NCI-H1436 (cell line): ENCODE measurements at places on chromosomes 6 and 20.

DNA sequence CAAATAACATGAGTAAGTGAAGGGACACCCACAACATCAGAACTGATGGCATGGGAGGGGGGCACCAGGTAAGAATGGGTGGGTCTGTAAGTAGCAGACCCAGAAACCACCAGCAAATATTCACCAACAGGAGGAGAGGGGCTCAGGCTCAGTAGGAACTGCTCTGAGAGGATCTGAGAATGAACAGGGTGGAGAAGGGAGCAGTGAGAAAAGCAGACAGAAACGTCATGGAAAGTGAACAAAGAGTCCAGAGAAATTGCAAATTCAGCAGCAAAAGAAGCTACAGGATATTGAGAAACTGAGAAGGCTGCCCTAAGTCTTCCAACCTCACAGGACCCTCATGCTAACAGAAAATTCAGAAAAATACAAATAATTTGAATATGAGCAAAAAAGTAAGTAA is 121.3 kb downstream of the KIF16B start:
- no peak for DNase-seq

- no peak for DNase-seq
Observed at GRCh38 chr6:143498428-143498827, 13.1 kb downstream of the FUCA2 start.

- peak; percentile 17 for DNase-seq
Observed at GRCh38 chr6:52362443-52363227, 684 bp downstream of the PAQR8 start.

DNA sequence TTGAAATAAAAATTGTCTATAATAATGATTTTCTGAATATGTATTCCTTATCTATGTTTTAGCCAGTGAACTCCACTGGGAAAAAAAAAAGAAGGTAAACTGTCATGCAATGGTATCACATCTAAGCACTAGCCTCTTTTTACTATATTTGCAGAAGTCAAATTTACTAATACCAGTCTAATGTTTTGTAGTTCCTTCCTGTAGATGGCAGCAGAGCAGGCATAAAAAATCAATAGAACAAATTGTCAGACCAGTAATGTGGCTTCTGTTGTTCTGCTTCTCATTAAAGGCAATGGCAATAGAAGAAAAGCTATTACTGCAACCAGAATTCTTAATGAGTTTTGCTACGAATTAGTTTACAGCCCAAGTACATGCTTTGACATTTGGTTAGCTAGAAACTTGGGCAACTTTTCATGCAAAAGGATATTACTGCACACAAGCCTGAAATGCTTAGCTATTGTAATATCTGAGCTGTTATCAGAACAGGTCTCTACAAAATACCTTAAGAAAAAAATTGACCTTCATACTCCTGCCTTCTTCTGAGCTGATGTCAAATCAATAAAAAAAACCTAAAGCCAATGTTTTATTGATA is 476.9 kb downstream of the KHDRBS2 start:
- peak; percentile 5 for DNase-seq

GRCh38 chr6:122647765-122648164 is 37.6 kb downstream of the PKIB start:
- DNase-seq = no peak

DNA sequence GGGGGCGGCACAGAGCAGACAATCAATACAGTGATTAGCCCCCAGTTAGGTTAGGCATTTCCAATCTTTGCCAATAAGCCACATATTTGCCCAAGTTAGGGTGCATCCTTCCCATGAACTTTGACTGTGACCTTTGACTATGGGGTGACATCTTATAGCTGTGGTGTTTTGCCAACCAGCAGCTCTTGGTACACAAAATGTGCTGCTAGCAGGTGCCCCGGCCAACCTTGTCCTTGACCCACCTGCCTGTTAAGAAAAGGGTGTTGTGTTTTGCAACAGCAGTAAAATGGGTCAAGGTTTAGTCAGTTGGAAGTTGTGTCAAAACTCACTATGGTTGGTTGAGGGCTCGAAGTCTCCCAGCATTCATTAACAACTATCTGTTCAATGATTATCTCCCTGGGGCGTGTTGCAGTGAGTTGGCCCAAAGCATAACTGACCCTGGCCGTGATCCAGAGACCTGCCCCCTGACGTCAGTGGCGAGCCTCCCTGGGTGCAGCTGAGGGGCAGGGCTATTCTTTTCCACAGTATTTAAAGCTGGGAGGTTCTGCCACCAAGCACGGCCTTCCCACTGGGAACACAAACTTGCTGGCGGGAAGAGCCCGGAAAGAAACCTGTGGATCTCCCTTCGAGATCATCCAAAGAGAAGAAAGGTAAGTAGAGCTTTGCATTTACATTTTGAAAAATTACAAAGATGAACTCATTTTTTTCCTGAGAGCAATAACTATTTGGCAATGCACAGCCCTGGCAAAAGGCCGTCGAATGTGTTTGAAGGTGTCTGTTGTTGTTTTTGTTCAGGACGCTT is at the start of gene PCK1:
TSS of gene PCK1 (plus strand) at position 557 of the 802 bp plus-strand sequence. CDS start 302 bp downstream, outside the sequence.
- DNase-seq = no peak

GRCh38 chr6:69090132-69090531 is 455.1 kb downstream of the ADGRB3 start:
- no peak for DNase-seq

DNA sequence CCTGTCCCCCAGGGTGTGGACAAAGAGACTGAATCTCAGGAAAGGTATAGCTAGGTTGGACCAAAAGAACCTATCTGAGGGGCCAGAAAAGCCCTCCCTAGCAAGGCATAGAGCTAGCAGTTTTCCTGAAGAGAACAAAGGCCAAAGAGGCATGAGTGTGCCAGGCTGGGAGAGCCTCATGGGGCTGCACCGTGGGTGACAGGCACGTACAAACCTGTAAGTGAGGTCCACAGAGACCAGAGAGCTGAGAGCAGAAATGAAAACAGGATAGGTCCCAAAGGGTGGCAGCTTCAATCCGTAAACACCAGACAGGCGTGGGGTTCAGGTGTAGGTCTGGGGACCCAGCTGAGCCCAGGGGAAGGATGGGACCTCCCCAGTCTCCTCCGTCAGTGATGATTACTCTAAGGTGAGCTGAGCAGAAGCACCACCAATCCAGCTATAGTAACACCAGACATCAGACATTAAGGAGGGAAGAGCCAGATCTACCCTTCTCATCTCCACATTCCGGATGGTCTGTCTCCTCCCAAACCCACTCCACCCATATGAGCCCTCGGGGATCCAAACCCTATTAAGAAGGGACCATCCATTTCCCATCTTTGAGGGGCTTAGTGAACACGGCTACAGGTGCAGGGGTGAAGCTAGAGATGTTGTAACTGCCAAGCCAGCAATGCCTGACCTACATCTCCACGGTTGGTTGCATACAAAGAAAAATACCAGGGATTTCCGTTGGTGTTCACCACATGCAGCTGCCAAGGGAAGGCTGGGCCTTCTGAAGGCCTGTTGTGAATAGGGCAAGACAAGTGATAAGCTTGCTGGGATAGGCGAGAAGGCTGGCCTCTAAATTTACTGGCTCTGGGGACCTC is 38.3 kb downstream of the BCL2L1 start:
- DNase-seq = peak; percentile 20

DNA sequence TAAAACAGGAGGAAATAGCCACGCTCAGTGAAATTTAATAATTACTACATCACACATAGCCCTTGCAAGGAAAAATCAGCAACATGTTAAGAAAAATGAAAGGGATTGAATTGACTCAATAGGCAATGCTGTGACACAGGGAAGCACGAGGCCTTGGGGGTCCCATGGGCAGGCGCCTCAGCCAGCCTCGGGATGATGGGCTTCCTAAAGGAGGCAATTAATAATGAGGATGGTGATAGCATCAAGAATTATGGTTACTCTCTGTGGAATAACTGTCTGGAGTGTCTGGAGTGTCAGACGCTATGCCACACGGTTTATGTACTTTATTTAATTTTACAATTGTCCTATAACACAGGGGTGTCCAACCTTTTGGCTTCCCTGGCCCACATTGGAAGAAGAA is 130.2 kb downstream of the TBC1D7 start:
- no peak for DNase-seq

- no peak for DNase-seq
Observed at GRCh38 chr6:138219398-138219797, 1.1 kb upstream of the PBOV1 start.

GRCh38 chr20:32519381-32519730 is 65.8 kb downstream of the NOL4L start:
- no peak for DNase-seq

DNA sequence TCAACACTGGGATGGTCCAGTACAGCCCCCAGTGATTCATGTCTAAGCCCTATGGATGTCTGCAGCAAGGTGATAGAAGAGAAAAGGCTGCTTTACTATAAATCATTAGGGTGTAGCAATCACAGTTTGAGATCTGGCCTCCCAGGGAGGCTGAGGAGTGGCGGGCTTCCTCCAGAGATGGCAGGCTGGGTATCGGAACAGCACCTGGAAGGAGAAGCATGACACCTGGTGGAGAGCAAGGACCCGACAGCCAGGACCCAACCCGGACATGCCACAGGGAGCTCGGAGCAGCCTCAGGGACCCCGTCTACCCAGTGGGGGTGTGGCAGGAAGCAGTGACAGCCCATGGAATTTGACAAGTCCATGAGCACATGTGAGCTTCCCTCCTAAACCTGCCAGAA is 114.8 kb upstream of the CD93 start:
- peak; percentile 9 for DNase-seq

DNA sequence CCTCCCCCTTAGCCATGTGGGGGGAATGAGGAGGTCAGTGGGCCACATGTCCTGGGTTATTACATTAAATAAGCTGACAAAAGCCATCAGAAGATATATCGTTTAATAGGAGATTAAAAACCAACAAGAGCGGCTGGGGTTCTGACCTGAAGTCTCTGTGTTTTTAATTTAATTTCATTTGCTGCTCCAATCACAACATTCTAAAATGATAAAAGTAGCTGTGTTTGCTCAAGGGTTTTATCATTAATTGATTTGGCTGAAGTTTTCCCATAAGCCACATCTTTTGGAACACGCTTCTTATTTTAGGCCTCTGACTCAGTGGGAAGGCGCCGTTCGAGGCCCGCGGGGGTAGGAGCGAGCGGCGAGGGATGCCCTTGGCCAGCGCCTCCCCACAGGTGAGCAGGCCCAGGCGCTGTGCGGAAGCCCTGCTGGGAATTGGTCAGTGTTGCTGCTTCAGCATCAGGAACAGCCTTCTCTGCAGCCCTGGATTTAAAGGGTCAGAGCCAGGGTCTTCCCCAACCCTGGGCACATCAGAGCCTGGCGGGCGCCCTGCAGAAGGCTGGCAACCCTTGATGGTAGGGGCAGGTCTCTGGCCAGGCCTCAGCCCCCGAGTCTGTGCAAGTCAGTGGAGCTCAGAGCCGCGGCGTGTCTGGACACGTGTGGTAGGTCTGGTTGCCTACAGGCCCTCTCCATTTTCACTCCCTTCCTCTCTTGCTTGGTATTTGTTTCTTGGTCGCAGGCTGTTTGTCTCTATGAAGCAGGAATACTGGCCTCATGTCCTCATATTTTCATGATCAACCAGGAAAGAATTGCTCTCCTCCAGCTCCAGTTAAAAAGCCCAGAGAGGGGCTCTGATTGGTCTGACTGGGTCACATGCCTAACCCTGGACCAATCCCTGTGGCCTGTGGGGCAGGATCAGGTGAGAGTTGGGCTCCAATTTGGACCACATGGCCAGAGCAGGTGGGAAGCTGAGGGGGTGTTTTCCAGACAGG is 30.9 kb upstream of the MLN start:
- no peak for DNase-seq

DNA sequence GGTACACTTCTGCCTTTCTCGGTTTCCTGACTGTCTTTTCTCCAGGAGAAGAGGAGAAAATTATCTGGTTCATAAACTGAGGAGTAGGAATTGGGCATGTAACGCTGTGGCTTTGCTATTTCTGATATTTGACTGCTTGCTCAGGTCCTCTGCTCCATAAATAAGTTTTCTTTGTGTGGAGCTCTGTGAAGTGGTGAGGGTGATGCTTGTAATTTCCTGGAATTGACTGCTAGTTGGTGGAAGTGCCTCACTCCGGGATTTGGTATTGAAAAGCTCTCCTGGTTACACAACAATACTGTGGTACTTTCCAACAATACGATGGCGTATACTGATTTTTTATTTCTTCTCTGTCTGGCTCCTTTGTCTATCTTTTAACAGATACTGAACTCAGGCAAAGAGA is 25.1 kb upstream of the LAMA2 start:
- DNase-seq = no peak

DNA sequence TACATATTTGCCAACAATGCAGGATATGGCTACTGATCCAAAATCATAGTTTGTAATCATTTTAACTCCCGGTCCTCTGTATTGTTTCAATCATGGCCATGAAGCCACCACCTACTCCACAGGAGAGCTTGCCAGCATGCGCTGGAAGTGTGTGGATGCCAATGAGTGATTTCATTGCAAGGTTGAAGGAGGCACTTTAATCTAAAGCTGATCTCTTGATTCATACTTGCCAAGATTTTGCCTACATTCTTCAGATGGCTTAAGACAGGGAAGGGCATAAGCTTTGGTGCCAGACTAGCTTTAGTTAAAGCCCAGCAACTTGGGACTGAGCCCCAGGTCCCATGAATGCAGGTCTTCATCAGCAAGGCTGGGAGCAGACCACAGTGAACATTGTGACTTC is 58.8 kb downstream of the TPD52L1 start:
- DNase-seq = no peak

GRCh38 chr20:37941332-37941731 is 38.4 kb downstream of the VSTM2L start:
- no peak for DNase-seq

GRCh38 chr20:19211661-19212468 is 577 bp upstream of the SLC24A3 start:
- DNase-seq = peak; percentile 37

DNA sequence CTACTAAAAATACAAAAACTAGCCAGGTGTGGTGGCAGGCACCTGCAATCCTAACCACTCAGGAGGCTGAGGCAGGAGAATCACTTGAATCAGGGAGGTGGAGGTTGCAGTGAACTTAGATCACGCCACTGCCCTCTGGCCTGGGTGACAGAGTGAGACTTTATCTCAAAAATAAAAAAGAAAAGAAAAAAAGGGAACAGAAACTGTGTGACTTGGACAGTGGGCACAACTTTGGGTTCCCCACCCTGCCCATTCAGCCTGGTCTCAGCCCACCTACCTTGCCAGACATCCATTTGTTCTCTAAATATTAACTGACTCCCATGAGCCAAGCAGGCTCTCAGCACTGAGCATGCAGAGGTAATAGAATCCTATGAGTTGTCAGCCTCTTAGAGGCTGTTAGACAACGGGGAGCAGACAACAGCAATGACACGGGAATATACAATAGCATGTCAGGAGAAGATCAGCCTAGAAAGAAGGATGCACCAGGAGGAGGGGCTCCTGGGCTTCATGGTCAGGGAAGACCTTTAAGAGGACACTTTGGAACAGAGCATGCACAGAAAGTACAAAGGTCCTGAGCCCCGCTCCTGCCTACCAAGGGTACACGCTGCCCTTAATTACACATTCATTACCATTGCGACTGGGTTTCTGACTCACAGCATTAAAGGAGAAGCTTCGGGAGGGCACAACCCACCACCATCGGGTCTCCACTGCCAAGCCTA is 20.0 kb downstream of the FAM209B start:
- DNase-seq = no peak

- no peak for DNase-seq
Observed at GRCh38 chr6:31965700-31966099, 6.2 kb downstream of the DXO start.
